ENCODE measurements at places on chromosomes 6 and 20.

DNA sequence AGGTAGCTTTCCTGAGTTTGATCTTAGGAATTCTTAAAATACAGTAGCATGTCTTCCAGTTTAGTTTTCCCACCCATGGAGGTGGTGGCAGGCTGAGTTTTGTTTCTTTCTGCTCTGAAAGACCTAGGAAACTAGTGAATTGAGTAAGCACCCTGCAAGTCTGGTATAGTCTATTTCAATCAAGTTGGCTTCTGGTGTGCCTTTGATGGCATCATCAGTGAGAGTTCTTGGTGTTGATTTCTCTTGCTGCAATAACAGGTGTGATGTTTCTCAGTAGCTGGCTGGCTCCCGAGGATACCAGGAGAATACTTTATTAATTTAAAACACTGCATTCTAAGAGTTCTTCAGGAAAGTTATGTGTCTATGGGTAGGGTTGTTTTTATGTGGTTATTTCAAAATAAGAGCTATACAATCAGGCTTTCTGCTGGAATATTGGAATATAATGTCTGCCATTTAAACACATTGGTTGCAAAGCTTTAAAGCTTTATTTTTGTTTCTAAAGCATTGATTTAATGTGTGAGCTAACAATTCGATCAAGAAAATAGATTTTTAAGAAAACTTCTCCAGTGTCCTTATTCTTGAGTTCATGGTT is 19.0 kb downstream of the VAPB start:
- DNase-seq, result peak; percentile 20

DNA sequence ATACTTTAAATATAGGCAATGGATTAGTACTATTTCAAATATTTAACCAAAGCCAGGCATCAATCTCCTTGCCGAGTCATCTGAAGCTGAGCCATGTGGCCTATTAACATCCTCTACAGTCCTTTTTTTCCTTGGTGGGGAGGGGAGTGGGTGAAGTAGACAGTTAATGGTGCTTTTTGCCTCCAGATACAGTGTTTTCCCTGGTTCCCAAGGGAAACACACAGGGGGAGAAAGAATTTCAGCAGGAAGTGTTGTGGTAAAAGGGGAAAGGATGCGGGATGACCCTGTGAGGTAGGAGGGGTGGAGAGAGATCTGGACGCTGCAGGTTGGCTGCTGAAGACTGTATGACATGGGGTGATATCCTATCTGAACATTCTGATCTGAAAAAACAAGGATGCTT is 9.6 kb downstream of the CLDN20 start:
- DNase-seq, result no peak

DNA sequence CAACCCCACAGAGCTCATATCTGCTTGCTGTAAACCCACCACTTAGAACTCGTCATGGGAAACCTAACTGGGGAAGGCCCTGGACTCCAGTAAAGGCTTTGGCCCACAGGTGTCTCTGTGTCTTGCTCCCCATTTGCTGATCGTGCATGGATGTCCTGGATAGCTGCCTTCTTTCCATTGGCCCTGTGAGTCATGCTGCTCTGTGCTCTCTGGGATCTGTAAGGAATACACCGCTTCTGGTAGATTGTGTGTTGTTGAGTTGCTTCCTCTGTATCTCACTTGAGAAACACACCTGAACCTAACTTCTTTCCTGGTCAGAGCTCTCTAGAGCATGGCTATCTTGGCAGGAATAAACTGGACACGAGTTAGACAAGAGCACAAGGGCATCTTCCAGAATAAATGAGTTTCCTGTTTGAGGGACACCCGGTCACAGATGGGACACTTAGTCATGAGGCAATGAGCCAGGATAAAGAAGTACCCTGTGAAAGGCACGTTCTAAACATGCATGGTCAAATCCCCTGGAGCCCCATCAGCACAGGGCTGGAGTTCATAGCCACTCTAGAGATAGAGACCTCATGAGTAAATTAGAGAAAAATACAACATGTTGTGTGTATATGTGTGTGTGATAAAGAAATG is 99.6 kb upstream of the TMEM170B start:
- DNase-seq, result peak; percentile 25

- DNase-seq, result no peak
Measured at GRCh38 chr6:158286413-158286812, 25.9 kb upstream of the TULP4 start.

GRCh38 chr6:154638369-154638768 is 94.8 kb upstream of the SCAF8 start:
- no peak for DNase-seq

DNA sequence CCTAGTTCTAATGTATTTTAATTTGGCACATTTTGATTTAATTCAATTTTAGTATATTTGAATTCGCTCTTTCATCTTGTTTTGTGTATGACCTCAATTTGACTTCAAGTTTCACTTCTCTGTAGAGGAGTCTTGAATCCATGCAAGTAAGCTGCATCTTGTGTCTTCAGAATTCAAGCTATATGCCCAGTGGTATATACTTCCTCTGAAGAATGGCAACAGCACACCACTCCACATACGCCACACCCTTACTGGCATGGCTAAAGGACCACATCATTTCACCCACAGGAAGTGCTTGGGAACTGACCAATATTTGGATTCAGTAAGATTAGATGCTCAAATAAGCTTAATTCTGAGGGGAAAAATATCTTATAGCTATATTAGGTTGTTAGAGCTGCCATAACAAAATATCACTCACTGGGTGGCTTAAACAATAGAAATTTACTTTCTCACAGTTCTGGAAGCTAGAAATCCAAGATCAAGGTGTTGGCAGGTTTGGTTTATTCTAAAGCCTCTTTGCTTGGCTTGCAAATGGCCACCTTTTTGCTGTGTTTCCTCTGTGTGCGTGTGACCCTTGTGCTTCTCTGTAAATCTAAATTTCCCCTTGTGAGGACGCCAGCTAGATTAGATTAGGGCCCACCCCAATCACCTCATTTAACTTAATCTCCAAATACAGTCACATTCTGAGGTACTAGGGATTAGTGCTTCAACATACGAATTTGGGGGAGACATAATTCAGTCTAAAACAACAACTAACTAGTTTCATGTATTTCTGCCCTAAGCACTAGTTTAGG is 2.8 kb upstream of the ASF1A start:
- peak; percentile 65 for DNase-seq

- DNase-seq, result no peak
Measured at GRCh38 chr20:63767886-63768285, 28.3 kb downstream of the SLC2A4RG start.

DNA sequence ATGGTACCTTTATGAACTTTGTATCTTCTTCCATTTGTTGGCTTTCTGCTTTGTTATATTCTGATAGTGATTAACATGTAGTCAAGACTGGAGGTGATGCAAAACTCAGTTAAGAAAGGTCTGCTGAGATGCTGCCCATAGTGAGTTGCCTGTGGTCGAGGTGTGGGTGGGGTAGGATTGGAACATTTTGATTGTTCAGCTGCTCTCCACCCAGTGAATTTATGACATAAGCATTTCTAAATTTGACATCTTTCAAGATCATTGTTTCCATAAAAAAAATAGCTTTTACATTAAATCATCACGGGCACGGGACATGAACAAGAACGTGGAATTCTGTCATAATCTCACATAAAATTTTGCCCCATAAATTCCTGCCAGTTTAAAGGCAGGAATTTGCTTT is 146.6 kb upstream of the POU3F2 start:
- DNase-seq, result no peak

- DNase-seq, result no peak
Measured at GRCh38 chr20:10076126-10077080, 41.6 kb downstream of the ANKEF1 start.

GRCh38 chr6:33216117-33216649 is 7.9 kb downstream of the RING1 start:
- no peak for DNase-seq

- DNase-seq, result no peak
Measured at GRCh38 chr6:43020847-43021246, 576 bp upstream of the RRP36 start.

- DNase-seq, result no peak
Measured at GRCh38 chr6:25369036-25369432, 89.9 kb downstream of the CARMIL1 start.

- DNase-seq, result peak; percentile 51
Measured at GRCh38 chr20:63309261-63310071, 16.5 kb downstream of the COL20A1 start.

DNA sequence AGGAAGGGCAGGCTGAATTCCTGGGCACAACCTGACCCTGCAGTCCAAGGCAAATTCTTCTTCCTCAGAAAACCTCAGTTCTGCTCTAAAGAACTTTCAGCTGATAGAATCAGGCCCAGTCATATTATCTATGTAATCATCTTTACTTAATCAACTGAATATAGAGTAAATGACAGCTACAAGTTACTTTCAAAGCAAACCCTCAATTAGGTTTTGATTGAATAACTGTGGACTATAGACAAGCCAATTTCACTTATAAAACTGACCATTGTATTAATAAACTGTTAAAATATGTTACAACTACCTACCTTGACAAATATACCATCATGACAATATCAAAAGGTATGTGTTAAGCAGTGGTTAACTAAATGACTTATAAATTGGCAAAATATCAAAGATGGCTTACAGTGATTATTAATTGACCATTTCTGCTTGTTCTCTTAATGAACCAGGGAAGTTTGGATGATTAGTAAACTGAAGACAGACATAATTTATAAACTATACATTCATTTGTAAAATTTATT is 46.1 kb upstream of the ADGRF5 start:
- DNase-seq, result no peak

DNA sequence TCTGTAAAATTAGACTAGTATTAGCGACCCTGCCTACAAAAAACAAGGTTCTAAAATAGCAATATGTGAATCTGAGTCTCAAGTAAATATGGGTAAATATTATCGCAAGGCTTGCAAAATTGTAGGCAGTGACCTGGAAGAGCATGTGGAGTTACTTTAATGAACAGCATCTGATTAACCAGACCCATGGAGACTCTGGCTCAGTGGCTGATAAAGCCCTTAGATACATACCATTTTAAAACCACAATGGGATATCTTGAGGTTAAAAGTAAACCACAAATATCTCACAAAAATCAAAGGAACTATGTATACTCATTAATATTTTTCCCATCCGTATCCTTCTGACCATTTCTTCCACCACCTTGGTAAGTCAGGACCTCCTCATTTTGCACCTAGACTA is 187.0 kb downstream of the MTFR2 start:
- no peak for DNase-seq

DNA sequence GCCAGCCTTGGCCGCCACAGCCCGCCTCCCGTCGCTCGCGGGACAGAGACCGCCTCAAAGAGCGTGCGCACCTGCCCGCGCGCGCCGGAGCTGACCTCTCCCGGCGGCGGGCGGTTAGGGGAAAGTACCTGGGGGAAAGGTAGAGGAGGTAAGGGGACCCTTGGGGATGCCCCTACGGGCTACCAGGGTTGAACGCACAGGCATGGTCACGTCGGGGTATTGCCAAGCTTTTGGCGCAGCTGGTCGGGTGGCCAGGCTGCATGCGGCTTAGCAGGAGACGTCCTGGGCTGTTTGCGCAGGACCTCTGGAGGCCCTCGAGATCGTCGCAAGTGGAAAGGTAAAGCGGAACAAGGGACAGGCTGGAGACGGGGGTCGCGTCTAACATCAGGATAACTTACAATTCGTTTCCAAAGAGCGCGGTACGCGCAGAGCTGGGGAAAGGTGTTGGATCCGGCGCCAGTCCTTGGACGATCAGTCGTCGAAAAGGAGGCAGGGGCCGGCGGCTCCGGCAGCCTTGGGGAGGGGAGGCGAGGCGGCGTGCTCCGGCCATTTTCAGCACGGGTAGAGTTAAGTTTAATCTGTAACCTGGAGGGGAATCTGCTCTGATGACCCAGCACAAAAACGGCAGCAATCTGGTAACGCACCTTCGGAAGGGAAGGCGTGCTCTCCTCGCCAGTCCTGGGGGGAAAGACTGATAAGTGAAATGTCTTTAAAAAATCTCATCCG is 9.0 kb downstream of the GNAS-AS1 start:
- DNase-seq, result no peak

DNA sequence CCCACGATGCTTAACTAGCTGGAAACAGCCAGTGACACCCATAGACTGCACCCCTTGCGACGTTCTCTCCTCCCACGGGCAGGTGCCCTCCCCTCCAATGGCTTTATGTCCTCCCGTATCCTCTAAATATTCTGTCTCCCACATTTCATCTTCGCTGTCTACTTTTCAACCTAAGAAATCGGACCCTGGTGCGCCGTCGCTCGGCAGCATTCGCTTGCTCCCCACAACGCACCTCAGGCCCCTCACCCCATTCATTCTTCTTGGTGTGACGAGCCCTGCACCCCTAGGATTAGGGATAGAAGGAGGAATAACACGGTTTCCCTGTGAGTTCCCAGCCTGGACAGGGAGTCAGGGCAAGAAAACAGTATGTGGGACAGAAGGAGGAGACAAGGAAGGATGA is 74.3 kb upstream of the FOXQ1 start:
- DNase-seq, result no peak

DNA sequence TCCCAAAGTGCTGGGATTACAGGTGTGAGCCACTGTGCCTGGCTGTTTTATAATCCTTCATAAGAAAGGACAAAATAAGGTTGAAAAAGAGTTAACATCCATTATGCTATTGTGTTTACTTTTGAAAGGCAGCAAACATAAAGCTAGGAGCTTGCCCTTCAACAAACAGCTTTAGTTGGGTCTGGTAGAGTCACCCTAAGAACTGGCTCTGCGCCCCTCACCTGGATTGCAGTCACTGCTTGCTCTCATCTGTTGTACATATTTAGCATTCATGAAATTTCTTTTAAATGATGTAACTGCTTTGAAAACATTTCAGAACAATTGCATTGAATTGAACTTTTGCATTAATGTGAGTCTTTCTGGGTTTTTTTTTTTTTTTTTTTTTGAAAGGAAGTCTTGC is 38.9 kb downstream of the JARID2 start:
- no peak for DNase-seq

DNA sequence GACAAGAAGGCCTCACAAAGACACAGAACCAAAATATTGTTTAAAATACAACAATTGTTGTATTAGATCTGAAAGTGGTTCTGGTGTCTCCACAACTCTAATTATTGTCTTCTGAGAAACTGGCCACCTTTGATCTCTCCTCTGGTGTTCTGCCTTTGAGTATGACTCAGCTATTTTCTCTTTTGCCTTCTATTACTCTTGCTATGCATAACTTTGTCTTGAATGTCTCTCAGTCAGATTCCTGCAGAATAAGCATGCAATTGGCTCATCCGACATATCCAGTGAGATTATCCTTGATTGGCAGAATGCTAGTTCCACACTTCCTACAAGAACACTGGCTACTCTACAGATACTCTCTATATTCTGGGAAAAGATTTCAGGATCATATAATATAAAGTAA is 14.3 kb upstream of the EPM2A start:
- peak; percentile 19 for DNase-seq

DNA sequence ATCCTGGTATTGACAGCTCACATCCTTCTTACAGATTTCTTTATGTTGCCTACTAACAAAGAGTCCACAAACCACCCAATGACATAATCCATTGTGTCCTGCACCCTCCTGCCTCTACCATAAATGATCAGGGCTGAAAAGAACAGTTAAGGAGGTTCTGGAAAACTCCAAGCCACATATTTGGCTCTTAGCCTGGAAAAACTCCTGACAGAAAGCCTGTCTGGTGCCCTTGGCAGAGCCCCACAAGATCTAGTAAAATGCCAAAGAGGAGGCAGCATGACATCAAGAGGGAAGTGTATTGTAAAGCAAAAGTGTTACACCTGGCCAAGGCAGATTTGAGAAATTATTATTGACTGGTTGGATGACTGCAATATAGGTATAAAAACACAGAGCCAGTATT is 126.4 kb upstream of the VGLL2 start:
- DNase-seq, result no peak

- peak; percentile 30 for DNase-seq
Measured at GRCh38 chr20:45918182-45918737, 6.3 kb upstream of the PLTP start.
